Thymus (tissue), 14 donors: ENCODE measurements at places on chromosomes 16 and 17. TPM values are rescaled to one million over a fixed set of nuclear protein-coding genes. Genes with fewer than 3 reads are reported as not detected.

Gene TRIM47
- total RNA-seq: 12.6 TPM

Gene GRAP
- total RNA-seq: 41.9 TPM

Gene UBFD1
- 26.5 TPM for total RNA-seq

Gene ZG16B
- 0.85 TPM for total RNA-seq

Gene OTOP2
- total RNA-seq: 0.05 TPM

DNA sequence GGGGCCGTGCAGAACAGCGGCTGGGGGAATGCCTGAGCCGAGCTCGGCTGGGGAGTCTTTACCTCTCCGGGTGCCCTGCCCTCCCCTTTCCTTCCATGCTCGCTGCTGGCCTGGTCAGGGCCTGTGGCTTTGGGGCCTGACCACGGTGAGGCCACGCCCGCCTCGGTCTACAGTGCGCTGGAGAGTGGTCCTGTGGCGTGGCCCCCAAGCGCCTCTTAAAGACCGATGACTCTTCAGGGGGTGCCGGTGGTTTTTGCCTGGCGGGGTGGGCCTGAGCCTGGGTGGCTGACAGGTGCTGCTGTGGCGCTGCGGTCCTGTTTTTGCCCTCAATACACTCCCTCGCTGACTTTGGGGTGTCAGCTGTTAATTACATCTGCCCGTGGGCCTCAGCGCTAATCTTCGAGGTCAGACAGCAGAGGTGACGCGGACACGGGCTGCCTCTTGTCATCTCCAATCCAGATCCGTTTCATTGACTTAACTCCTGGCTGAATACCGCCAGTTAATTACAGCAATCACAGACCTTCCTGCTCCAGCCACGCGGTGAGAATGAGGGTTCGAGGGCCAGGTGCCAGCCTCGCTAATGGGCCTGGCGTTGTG, 29.7 kb downstream of the GSE1 start:
- no peak for DNase-seq

DNA sequence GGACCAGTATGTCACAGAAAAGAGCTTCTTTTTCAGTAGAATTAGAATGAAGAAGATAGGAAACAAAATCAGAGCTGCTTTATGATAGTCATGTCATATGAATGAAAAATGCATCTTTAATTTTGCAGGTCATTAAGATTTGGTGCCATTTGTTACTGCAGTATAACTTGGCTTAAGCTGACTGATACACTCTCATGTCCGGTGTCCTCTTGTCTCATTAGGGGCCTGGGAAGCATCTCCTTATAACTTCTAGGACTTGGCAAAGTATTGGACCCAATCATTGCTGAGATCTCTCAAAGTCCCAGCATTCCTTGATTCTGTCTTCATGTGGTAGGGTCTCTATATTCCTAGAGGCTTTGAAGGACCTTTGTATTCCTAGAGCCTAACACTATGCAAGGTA, 559.4 kb downstream of the TOX3 start:
- no peak for DNase-seq

GRCh38 chr17:63481488-63481870, 4.6 kb downstream of the ACE start:
- no peak for DNase-seq

- DNase-seq: no peak
Observed at GRCh38 chr16:70468776-70469525, 14.6 kb downstream of the FCSK start.

- no peak for DNase-seq
Observed at GRCh38 chr17:15920758-15921239, 24.1 kb upstream of the ADORA2B start.

GRCh38 chr16:80280557-80280956, 260.2 kb upstream of the DYNLRB2 start:
- DNase-seq: no peak

- no peak for DNase-seq
Observed at GRCh38 chr17:77163001-77163400, 22.2 kb downstream of the SEC14L1 start.

DNA sequence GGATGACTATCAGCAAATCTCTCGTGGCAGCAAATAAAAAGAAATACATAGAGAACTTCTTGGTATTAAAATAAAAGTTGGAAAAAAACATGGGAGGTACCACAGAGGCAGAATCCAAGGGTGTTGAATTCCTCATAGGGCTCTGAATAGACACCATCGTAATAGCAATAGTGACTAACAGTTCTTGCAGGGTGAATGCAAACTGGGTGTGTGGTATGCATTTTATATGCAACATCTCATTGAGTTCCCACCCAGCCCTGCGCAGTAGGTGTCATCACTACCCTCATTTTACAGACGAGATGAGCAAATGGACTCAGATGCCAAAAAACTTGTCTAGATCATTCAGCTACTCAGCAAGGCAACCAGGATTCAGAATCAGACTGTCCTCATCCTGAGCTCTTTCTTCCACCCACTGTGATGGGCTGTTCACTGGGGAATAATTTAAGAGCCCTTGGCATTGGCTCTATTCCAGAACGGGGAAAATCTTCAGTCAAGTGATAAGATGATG, 354.6 kb upstream of the CDH11 start:
- no peak for DNase-seq

GRCh38 chr17:77341069-77341541, 200.3 kb downstream of the SEC14L1 start:
- no peak for DNase-seq

DNA sequence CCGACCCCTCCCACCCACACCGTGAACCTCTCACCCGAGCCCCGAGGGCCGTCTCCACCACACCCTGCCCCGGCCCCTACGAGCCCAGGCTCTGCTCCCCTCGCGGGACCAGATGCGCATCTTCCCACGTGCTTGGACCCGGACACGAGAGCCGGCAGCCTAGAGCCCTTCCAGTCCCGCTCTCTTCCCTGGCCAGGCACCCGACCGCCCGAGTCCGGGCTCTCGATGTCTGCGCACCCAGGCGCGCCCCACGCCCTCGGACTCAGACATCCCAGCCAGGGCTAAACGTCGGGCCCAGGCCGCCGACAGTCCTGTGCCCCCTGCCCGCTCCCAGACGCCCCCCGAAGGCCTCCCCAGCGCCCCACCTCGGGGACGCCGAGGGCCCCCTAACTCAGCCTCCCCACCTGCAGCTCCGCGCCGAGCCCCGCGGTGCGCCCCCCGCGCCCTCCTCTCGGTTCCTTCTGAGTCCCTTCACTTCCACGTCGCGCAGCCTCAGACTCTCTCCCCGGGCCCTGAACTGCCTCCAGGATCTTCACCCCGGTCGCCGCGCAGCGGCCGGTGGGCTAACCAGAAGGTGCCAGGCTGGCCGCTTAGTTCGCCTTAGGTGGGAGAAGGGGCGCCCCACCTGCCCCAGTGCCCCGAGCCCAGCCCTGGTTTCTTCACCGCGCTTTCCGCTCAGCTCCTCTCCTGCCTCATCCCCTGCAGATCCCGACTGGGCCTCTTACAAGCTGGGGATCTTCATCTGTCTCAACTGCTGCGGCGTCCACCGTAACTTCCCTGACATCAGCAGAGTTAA, 688 bp downstream of the ADAP2 start:
- DNase-seq: no peak

DNA sequence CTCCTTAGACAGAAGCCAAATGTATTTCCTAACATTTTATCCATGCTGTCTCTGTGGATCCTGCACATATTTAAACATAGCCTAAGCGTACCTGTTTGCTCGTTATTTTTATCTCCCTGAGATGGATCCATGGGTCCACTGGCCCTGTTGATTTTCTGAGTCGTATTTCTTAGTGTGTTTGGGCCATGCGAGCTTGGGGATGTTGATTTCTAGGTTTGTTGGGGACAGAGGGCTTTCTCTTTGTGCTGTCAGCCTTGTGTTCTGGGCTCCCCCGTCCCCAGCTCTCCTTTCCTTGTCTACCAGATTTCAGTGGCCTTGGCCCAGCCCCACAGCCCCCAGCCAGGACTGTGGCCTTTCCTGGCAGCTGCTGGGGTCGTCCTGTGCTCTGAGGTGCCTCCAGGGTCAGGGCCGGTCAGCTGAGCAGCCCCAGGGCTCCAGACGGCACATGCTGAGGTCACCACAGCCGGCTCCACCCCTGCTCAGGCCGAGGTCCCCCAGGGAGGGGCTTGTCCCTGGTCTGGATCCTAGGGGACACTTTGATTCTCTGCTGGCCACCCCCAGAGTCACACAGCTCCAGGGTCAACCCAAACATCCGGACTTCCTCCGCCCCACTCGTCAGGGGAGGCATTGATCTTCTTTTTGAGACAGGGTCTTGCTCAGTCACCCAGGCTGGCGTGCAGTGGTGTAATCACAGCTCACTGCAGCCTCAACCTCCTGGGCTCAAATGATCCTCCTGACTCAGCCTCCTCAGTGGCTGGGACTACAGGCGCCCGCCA, 4.4 kb downstream of the SSTR5 start:
- no peak for DNase-seq

GRCh38 chr16:53666786-53667415, 36.8 kb downstream of the RPGRIP1L start:
- DNase-seq: no peak

DNA sequence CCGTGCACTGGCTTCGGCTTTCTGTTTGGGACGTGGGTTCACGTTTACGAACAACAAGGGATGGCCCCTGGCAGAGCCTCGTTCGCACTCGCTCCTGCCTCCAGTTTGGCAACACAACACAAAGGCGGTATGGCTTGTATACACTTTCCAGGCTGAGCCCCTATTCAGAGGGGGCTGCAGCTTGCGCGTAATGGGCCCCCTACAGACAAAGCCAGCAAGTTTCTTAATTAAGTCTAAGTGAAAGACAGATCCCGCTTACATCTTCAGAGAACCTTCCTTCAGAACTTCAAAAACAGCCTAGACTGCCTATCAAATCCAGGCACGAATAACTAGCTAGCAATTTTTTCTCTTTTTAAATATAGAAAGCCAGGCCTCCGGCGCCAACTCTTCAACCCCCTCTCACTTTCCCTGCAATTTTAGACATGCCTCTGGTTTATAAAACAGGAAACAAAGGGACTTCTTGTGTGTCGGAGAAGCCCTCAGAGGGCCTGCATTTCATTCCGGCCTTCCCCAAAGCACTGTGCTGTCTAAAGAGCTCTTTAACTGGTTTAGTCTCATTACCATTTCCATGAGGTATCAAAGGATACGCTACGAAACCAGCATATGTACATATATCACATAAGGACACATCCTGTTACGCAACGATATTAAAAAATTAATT, 244.9 kb downstream of the STX8 start:
- DNase-seq: no peak

DNA sequence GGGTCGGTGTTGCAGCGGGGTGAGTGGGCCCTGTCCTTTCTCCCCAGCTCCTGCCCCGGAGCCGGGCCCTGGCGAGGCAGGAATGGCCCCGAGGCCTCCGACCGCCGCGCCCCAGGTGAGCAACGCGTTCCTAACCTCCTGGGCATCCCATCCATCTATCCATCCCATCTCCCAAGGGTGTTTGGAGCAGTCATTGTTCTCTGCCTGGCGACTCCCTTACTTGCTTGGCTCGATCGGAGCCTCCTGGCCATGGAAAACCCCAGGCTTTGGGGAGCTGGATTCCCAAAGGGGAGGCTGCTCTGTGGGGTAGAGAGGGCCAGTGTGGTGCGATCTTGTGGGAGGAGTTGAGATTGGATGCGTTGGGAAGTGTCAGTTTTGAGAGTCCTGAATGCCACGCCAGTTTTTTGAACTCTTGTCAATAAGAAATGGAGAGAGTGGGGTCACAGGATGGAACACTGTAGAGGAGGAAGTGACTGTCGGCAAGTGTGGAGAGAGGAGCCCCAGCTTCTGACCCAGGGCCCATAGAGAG, 684 bp downstream of the ZFP90 start:
- peak; percentile 50 for DNase-seq

DNA sequence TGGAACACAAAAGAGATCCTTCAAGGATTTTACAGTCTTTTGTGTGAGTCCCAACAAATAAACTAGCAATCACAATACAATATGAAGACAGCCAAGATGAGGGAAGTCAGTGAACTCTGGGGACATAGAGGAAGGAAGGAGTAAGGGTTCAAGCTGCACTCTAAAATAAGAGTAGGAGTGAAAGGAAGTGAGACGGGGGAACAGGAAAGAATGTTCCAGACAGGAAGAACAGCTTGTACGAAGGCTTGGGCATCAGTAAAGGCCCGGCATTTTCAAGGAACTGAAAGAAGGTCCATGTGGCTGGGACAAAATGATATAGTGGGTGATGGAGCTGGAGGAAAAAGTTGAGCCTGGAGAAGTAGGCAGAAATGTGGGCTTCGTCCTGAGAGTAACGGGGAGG, 4.5 kb downstream of the CCL17 start:
- no peak for DNase-seq

DNA sequence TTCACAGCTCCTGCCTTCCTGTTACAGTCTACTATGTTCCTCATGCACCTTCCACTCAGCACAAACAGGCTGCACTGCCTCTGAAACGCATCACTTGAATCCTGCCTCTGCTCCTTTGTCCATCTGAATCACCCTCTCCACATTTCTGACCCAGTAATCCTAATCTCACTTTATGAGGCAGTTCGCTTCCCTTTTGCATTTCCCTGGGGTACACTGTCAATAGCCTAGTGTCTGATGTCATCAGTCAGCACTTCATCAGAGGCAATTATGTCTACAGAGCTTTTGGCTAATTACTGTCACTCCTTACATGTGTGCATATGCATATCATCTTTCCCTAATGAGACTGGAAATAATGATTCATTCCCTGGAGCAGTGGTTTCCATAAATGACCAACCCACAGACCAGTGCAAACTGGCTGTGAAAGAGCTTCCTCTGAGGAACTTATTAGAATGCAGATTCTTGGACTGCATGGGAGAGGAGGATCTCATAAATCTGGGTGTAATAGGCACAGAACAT, 23.6 kb downstream of the CA4 start:
- DNase-seq: no peak

DNA sequence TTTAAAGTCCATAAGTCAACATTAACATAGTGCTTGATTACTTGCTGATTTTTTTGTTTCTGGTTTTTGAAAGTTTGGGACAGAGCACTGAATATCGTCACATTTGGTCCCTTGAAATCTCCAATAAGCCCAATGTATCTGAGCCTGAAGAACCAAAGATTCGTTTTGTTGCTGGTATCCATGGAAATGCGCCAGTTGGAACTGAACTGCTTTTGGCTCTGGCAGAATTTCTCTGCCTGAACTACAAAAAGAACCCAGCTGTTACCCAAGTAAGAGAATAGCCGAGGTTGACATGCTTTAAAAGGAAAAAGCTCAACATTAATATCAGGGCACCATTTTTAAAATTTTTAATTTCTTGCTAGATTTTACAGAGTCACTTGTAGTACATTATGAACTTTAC, 27.7 kb upstream of the GOSR1 start:
- DNase-seq: no peak

DNA sequence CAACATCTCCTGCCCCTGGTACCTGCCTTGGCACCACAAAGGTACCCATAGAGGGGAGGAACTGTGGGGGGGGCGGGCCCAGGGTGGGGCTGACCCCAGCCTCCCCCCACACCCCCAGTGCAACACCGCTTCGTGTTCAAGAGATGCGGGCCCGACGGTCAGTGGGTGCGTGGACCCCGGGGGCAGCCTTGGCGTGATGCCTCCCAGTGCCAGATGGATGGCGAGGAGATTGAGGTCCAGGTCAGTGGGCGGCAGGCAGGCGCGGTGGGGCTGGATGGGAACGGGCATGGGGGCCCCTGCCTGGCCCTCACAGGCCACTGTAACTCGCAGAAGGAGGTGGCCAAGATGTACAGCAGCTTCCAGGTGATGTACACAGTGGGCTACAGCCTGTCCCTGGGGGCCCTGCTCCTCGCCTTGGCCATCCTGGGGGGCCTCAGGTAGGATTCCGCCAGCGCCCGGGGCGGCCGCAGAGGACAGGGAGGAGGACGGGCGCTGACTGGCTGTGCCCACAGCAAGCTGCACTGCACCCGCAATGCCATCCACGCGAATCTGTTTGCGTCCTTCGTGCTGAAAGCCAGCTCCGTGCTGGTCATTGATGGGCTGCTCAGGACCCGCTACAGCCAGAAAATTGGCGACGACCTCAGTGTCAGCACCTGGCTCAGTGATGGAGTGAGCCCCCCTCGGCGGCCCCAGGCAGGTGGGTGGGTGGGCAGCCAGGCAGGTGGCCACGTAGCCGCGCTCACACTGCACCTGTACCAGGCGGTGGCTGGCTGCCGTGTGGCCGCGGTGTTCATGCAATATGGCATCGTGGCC, 7.1 kb downstream of the GCGR start:
- DNase-seq: no peak
